ENCODE measurements at places on chromosomes 11 and 22. TPM values are rescaled to one million over a fixed set of nuclear protein-coding genes. Genes with fewer than 3 reads are reported as not detected.

Gene CHRM4
- total RNA-seq: not detected

Gene TMPRSS13
- 1.9 TPM for total RNA-seq

Gene ACCS
- 44.0 TPM for total RNA-seq

Gene STARD10
- total RNA-seq: 66.7 TPM

Gene OR8D1
- not detected for total RNA-seq

Gene TNNI2
- 45.0 TPM for total RNA-seq

Gene SLC5A4
- total RNA-seq: 2.1 TPM

Gene DNAJB7
- not detected for total RNA-seq

GRCh38 chr11:62830904-62831519, 839 bp downstream of the STX5 start:
- DNase-seq: no peak

DNA sequence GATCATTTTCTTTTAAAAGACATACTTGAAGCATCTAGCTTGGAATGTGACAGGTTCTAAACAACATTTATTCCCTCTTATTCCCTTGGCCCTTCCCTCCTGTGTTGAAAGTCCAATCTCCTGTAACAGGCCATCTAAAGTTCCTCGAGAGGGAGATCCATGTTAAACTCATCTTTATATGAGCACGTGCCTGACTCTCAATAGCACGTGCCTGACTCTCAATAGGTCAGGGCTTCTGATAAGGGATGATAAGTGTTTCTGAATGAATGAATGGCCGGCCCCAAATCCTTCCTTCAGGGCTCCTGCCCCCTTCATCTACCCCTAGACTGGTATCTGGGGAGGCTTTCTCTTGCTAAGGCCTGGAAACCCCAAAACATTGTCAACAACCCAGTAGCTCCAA, 27.2 kb downstream of the RPL27A start:
- no peak for DNase-seq

DNA sequence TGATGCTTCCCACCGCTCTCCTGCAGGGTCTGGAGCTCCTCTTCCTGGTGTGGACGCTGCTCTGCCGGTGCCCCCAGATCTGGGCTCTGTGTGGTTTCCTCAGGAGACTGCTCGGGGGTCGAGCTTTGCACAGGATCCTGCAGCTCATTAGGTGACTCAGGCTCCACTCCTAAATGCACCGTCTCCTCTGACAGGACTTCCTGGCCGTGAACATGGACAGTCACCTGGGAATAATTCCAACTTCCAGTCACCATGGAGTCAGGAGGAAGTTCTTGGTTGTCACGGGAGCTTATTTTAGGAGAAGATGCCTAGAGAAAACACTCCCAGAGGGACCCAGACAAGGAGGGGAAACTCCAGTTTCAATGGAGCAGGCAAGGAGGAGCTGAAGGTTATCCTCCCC, 11.9 kb downstream of the ZNF202 start:
- no peak for DNase-seq

DNA sequence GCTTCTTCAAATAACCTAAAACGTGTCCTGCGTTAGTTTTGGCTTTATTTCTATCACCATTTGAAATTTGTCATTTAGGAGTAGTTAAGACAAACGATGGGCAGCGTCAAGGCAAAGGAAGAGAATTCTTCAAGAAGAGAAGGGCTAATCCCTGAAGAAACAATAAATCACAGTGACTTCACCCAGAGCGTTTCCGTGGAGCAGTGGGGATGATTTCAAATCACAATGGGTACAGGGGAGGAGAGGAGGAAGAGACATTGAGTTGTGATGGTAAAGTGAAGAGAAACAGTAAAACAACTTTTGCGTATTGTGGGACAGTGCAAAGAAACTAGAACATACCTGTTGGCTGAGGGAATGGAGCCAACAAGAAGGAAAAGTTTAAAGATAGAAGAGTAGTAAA, 9.7 kb downstream of the PDGFD start:
- DNase-seq: no peak

DNA sequence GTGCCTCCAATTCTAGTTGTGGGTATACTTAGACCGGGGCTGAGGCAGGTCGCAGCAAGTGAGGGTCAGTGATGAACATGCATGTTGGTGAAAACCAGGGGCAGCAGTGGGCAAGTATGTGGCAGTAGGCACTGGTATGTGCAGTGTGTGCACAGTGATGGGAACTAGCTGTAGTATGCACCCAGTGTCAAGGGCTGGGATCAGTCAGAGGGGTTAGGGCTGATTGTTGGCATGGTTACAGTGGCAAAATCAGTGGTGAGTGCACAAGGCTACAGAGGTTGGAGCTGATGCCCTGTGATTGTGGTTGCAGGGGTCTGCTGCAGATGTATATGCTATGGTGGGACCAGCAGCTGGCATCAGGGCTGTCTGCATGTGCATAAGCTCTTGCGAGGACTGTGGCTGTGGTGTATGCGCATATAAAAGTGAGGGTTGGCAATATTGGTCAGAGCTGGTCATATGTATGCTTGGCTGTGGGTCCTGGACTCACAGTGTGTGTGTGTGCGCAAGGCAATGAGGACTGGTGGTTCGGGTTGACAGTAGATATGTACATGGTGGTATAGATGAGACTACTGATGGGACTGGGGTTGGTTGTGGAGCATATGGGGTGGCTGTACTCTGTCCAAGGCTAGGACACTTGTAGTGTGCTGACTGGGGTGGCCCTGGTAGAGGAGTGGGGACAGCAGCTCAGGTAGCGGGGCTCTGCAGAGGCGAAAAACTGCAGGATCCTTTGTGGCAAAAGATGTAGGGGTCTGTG, 33.7 kb upstream of the CHORDC1 start:
- DNase-seq: no peak

- no peak for DNase-seq
Observed at GRCh38 chr22:31148488-31148887, 8.2 kb upstream of the PLA2G3 start.

GRCh38 chr11:86503131-86503530, 128.4 kb downstream of the CCDC81 start:
- DNase-seq: no peak

DNA sequence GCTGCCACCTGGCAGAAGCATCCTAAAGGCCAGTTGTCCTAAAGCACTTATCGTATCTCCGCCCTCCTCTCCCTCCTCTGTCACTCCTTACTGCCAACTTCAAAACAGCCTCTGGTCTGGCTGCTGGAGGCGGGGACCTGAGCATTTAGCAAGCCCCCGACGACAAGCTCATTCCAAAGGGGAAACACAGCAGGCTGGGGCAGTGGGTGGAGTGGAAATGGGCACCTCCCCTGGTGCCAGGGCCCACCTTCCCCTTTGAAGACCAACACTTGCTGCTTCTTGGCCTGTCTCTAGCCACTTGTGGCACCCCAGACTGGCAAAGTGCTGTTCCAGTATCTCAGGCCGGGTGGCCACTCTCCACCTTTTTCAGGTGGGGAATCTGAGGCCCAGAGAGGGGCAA, 3.6 kb downstream of the MAP3K11 start:
- no peak for DNase-seq

DNA sequence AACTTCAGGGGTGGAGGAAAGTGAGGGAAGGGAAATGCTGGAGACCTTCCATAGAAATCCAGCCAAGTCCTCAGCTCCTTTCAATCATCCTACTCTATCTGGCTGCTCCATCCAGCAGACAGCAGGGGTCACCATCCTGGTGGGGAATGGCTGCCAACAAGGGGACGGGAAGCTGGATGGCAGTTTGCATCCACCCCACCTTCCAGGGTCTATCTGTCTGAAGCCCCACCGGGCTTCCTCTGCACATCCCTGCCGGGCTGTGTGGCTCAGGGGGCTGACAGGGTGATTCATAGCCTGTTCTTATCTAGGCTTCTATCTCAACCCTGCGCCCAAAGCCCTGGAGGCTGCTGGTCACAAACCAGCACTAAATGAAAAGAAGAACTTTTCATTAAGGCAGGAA, 1.1 kb downstream of the SYTL2 start:
- DNase-seq: no peak

DNA sequence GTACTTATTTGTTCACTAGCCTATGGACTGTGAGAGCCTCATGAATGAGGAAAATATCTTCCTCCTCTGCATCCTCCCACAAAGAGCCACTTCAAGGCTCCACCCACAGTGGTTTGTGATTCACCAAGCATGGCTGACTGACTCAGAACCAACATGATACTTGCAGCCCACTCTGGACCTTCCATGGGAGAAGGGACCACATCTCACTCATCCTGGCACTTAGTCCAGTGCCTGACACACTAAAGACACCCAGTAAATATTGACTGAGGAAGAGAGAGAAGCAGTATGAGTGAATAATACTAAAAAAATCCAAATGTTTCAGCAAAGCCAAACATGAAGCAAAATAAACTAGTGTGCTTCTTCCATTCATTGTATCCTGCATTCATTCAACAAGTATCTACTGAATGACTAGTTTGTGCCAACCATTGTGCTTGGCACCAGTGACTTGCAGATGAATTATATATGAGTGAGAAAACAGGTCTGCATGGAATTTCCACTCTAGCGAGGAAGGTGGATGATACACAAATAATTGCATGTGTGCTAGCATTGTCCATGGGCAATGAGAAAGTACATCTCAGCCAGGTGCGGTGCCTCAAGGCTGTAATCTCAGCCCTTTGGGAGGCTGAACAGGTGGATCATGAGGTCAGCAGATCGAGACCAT, 54.9 kb upstream of the BLID start:
- no peak for DNase-seq

- DNase-seq: no peak
Observed at GRCh38 chr22:40453671-40454070, 83.3 kb downstream of the SGSM3 start.

- no peak for DNase-seq
Observed at GRCh38 chr11:96781082-96781481, 391.3 kb downstream of the JRKL start.

- no peak for DNase-seq
Observed at GRCh38 chr22:20436307-20436767, 1.3 kb downstream of the SCARF2 start.

All from ureter (tissue), 1 donor.